ENCODE measurements at places on chromosomes 1 and 21.

GRCh38 chr1:3067671-3068563, 1.1 kb upstream of the PRDM16 start:
- DNase-seq = no peak

GRCh38 chr1:225347123-225347683, 80.6 kb downstream of the LBR start:
- DNase-seq = no peak

GRCh38 chr1:218444588-218444987, 99.5 kb downstream of the TGFB2 start:
- no peak for DNase-seq

- no peak for DNase-seq
Observed at GRCh38 chr1:77636864-77637263, 45.6 kb downstream of the ZZZ3 start.

Data from RCC 7860 (cell line).